Stimulated activated CD4-positive, alpha-beta T cell treated with anti-CD3 and anti-CD28 coated beads, Interleukin-12 subunit alpha, Interleukin-12 subunit beta, amount 100 ng/mL, for 48 hours (primary cell): ENCODE measurements at places on chromosomes 11 and 22.

DNA sequence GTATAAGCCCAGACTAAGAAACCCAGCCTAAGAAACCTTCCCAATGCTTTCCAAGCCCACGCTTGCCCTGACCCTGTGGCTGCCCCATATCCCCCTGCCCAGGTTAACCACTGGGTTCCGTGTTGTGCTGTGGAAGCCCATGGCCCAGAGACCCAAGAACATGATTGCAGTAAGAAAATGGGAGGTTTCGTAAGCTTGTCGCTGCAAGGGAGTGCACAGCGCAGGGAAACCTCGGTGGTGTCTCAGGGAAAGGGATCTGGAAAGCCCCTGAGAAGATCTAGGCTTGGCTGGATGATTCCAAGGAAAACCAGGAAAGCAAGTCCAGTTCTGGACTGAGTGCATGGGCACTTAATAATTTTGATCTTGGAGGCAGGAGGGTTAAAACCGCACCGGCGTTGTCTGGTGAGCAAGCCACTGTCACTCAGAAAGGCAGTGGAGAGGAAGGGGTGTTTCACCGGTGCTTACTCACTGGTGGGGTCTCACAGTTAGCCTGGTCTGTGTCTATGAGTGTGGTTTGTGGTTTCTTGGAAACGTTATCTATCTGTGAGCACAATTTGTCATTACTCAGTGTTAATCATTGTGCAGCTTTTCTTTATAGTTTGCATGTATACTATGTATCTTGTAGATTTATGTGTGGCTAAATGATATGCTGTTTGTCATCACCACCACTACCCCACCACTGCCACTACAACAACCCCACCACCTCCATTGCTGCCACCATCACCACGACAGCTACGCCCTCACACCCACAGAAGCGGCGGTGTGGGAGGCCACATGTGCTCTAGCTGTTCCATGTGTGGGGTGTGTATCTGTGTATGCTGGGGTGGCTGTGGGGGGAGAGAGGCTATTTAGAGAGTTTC lies 53.3 kb upstream of the PRDM11 start:
- no peak for DNase-seq

DNA sequence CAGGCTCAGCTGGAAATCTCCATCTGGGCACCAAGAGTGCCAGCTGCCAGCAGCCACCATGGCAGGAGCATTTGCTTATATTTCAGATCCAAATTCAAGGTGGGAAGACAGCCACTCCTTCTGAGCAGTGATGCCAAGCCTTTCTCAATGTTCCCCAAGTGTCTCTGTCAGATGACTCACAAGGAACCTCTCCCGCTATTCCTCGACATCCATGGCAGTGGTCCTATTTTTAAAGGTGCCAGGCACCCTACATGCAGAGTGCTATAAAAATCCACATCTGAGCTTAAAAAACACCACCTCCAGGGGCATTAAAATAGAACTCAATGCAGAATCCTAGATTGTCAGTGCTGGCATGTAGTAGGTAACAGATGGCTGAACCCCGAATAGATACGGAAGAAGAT lies 112.1 kb downstream of the SLC1A2 start:
- DNase-seq, result no peak

DNA sequence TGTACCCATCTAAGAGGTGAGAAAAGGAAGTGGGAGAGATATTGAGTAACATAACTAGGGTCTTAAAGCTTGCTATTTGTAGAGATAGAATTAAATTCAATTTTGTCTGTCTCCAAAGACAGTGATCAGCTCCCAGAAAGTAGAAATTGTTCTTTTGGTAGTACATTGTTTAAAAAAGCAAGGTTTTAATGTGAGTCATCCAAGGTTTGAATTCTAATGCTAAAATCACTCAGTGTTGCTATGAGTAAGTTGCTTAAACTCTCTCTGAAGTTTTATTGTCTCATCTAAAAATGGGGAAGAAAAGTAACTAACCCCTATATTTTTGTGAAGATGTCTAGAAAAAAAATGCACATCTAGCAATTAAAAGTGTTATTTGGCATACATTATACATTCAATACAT lies 1004.5 kb upstream of the CCDC90B start:
- DNase-seq, result no peak

DNA sequence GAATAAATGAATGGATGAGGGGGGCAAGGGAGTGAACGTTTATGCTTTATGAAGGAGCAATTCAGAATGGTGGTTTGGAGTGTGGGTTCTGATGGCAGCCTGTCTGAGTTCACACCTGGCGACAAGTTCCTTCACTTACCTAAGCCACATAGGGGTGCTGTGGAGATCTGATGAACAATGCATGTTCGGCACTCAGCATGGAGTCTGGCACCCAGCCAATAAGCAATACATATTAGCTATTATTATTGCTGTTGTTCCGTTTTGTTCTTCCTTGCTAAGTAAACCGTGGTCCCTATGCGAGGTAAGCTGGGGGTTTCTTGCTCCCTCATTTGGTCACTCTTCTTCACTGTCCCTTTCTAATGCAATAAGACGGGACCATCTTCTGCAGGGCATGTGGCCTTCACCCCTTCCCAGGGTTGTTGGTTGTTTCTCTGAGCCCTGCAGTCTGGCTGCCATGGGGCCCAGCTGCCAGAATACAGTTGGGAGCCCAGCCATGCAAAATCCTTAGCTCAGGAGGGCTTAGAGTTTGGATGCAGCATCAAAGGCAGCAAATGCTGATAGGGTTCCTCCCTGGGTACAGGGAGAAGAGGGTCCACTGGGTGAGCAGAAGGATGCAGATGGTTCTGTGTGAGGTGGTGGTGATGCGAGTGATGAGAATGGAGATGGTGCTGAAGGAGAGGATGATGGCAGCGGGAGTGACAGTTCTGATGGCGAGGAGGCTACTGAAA lies 6.4 kb upstream of the PKNOX2 start:
- DNase-seq, result no peak

GRCh38 chr22:36319595-36320497 lies 66.9 kb downstream of the APOL1 start:
- no peak for DNase-seq

- DNase-seq, result no peak
Measured at GRCh38 chr11:111733016-111733415, 33.2 kb downstream of the PPP2R1B start.

- DNase-seq, result no peak
Measured at GRCh38 chr22:33051960-33052839, 6.0 kb downstream of the SYN3 start.
